ENCODE measurements at places on chromosomes 5 and 9.

DNA sequence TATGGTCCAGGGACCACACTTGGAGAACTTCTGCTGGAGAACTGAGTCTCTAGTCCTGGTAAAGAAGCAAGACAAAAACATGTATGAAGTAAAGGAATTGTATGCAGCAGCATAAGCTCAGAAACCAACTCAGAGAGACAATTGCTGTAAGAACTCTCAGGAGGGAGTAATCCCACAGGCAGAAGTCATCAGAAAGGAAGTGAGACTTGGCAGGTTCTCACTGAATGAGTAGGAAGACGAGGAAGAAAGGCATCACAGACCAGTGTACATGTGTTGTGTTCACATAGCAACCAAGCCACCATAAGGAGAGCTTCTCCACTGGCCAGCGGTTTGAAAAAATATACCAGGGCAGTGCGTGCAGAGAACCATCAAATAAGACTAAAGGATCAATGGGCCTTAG, 57.9 kb upstream of the FST start:
- no peak for DNase-seq

GRCh38 chr9:89791754-89792153, 186.9 kb downstream of the GADD45G start:
- no peak for DNase-seq

DNA sequence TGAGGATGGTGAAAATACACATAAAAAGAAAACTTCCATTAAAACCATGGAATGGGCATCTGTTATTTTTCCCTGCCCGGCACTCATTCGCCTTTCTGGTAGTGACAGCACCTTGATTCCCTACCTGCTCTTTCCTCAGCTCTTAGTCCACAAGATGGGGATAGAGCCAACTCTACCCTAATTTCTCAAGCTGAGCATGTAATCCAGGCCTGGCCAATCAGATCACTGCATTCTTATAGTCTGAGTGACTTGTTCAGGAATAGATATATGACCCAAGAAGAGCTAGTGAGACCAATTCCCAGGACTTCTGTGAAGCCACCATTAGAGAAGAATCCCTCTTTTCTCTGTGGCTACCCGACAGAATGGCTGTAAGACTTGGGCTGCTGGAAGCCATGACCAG, 58.1 kb downstream of the TSSK1B start:
- no peak for DNase-seq

GRCh38 chr5:163385271-163385670, 52.1 kb upstream of the CCNG1 start:
- DNase-seq = no peak

GRCh38 chr9:137540536-137540935, 9.7 kb downstream of the PNPLA7 start:
- DNase-seq = no peak

DNA sequence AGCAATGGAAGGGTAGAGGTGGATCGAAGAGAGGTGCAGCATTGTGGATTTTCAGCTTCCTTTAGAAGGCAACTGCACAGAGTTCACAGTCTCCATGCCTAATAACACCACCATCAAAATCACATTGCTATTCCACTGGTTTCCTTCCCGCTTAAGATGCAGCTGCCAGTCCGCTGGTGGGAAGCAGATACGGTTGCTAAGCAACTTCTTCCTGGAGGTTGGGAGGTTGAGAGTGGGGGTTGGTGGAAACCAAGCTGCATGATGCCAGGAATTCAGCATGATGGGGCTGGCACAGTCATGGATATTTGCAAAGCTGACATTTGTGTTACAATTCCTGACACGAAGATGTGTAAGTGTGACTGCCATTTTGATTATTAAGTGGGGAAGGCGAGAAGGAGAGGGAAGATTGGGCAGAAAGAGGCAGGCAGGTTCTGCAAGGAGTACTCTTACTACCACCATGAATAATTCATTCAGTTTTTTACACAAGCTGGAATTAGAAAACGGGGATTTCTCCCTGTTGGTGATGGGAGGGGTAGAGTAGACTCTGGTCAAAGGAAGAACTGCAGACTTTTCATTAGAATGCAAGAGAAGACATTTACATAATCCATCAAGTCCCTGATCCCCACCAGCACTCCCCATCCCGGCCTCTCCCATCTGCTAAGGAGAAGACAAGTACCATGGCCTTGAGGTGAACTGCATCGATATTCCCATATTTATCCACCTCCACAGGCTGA, 87.5 kb downstream of the GLDC start:
- DNase-seq = no peak

- DNase-seq = no peak
These were observed 44.0 kb upstream of the MAP1B start for GRCh38 chr5:72063219-72063819.

- DNase-seq = no peak
These were observed 17.0 kb upstream of the CEP78 start for GRCh38 chr9:78218890-78219289.

DNA sequence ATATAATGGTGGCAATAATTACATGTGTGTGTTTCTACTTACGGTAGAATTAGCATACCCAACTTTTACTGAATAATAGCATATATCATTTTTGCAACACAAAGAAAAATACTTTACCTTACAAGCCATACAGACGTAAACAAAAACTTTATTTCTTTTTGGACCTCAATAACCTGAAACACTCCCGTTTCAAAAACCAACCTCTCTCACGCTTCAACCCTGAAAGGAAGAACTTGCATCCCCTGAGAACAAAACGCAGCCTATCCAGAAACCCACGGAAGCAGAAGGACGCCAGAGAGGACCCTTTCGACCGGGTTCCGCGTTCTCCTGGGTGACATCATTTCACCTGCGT, at the start of gene RNF38:
RNF38 (minus strand) TSS at position 290 of the 352 bp plus-strand sequence; CDS start at position 129, 161 bp downstream.
- DNase-seq = no peak

- no peak for DNase-seq
These were observed 113.8 kb downstream of the TMC1 start for GRCh38 chr9:72635197-72635596.

GRCh38 chr5:126628102-126628501, 27.4 kb downstream of the PHAX start:
- DNase-seq = no peak

DNA sequence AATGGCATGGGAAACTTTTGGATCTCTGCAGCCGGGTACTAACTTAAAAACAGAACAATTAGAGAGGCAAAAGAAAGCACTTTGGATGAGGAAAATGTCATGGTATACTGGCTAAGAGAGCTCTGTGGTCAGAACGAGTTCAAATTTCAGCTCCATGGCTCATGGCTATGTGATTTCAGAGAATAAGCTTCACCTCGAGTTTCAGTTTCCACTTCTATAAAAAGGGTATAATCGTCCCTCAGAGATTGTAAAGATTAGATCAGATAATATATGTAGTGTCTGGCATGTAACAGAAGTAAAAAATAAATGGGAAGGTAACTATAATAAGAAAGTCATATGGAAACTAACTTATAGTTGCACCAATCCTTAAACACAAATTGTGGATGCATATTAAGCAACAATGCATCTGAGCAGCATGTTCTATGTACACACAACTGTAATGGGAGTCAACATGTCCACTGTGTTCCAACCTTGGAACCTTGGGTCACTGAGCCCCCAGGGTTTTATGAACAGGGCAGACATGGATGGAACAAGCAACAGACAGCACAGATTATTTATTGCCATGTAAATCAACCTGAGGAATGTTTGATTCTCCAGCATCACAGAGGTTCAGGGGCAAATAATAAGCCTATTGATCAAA, 145.4 kb downstream of the MAPKAP1 start:
- no peak for DNase-seq

DNA sequence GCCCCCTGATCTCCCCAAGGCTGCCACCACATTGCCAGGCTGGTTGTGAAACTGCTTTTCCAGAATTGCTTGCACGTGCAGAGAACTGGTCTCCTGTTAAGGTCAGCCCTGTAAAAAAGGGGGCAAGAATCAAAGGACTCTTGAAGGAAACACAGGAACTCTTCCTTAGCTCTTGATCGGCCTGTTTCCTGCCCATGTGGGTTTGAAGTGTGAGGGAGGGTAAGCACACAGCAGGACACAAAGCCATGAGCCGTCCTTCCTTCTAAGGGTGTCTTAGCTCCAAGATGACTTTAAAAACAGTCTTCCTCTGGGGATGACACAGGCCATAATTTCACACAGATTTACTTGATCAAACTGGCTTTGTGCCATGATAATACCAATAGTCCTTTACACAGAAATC, 36.1 kb downstream of the TEK start:
- DNase-seq = no peak

GRCh38 chr9:35952526-35953191, 5.3 kb downstream of the OR2S2 start:
- no peak for DNase-seq

DNA sequence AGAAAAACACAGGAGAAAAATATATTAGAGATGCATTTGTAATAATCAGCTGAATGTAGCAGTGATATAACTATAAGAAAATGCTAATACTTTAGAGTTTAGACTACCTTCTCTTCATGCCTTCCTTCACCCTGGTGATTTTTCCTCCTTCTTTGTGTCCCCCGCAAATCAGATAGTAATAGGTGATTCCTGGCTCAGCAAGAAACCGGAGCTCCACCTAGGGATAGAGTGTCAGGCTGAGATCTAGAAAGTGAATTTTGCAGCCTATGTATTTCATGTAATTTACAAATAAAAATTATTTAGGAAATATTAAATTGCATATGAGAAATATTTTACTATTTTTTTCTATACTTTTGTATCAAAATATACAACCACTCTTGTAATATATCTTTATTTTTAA, 109.8 kb upstream of the ST8SIA4 start:
- DNase-seq = no peak

All from T-helper 9 cell (primary cell).